ENCODE measurements at places on chromosomes 4 and X. TPM values are rescaled to one million over a fixed set of nuclear protein-coding genes. Genes with fewer than 3 reads are reported as not detected.
A peak's percentile ranks its signal among the peaks of the same experiment; 100 is the strongest.

DNA sequence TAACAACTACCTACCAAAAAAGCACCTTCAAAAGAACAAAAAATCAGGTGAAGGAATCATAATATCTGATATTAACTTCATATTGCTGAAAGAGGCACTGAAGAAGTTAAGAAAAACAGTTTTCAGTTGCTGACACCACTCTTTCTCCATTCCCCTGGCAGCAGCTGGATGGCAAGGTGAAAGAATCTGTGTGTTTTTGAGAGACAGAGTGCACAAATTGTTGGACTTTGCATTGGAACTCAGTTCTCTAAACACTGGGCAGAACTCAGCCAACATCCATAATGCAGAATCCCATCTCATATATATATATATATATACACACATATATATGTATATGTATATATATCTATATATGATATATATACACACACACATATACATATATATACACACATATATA lies 408.3 kb upstream of the MAGEC2 start:
- no peaks in the 10 kb centered on the region for H3K4me1 ChIP-seq
- H3K27ac ChIP-seq: no peak overlapping the region
- H3K4me3 ChIP-seq: no peak overlapping the region
- no peaks in the 10 kb centered on the region for H3K36me3 ChIP-seq
- no peak for DNase-seq

CTAG2 gene
- not detected for total RNA-seq

DNA sequence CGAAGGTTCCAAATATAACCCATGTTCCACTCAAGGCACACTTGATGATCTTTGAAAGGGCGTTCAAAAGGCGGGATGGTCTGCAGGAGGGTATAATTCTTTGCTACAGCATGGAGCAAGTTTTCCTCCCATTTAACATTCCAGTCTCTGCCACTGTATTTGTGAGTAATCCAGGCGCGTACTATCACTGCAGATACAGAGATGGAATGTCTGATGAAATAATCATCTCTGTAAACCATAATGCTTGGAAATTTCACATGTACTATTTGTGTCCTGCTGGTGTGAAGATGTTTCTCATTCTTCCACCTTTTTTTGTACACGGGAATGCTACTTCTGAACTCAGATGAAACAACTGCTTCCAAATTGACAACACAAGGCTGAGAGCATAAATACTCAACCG lies 15.5 kb downstream of the SEL1L3 start:
- H3K36me3 ChIP-seq: peaks cover 85% of the 10 kb centered on the region
- no peak overlapping the region for H3K27ac ChIP-seq
- no peak for DNase-seq
- H3K4me1 ChIP-seq: peaks cover 83% of the 10 kb centered on the region
- no peak overlapping the region for H3K4me3 ChIP-seq

- H3K27ac ChIP-seq: no peak overlapping the region
- H3K4me1 ChIP-seq: no peaks in the 10 kb centered on the region
- H3K36me3 ChIP-seq: no peaks in the 10 kb centered on the region
- DNase-seq: no peak
- no peak overlapping the region for H3K4me3 ChIP-seq
These were observed 100.0 kb upstream of the EOLA2 start for GRCh38 chrX:150038315-150038714.

DNA sequence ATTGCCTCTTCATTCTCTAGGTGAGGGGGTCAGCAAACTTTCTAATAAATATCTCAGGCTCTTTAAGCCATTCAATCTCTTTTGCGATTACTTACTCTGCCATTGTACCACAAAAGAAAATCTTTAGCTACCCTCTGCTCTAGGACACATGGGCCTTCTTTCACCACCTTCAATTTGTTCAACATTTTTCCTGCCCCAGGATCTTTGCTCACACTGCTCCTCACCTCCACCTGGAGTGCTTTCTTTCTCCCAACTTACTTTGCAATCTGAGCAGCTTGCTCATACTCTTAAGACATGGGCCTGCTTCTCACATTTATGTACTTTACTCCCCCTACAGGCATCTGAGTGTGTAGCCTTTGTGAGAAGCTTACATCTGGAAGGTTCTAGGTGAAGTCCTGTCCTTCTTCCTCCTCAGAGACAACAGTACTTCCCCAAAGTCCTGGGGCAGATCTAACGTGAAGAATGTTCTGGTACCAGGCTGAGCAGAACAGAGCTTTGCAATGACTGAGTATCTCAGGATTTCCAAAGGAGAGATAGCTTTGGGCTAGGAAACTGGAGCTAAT lies 55.0 kb upstream of the PRDM5 start:
- DNase-seq: no peak
- H3K4me1 ChIP-seq: no peaks in the 10 kb centered on the region
- no peak overlapping the region for H3K27ac ChIP-seq
- H3K4me3 ChIP-seq: no peak overlapping the region

DNA sequence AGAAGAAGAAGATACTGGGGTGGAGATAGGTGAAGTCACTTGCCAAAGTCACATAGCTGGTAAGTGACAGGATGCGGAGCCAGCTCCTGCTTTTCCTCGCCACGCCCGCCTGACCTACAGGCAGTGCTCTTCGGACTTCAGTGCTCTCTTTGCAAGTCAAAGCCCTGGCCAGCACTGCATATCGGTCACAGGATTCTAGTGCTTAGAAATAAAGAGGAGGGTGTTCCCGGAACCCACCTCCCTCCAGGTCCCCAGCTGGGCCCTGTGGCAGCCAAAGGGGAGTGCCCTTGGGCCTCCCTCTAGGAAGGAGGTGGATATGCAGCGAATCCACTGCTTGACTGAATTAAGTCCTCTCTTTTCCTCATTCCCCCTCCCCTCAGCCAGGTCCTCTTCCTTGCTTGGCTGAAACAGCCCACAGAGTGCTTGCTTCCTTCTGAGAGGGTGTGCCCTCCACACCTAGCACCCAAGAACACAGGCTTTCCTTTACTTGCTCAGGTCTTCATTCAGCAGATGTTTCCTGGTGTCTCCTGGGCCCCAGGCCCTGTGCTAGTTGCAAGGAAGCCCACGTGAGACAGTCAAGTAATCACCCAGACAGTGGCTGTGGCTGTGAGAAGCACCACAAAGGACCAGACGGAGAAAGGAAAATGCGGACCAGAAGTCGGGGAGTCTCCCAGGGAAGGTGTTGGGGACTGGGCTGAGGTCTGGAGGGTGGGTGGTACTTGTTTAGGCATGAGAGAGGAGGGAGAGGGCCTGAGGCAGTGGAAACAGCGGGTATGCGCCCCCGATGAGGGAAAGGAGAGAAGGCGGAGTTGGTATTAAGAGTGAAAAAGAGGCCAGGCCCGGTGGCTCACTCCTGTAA lies 14.0 kb upstream of the HMGB3 start:
- no peak overlapping the region for H3K27ac ChIP-seq
- no peak overlapping the region for H3K4me3 ChIP-seq
- H3K27me3 ChIP-seq: no peaks in the 10 kb centered on the region
- no peak for DNase-seq

MCF2 gene
- 0.40 TPM for total RNA-seq

GRCh38 chrX:136147976-136148375 lies 643 bp downstream of the FHL1 start:
- peaks cover 40% of the 10 kb centered on the region for H3K4me1 ChIP-seq
- H3K36me3 ChIP-seq: no peaks in the 10 kb centered on the region
- H3K4me3 ChIP-seq: peak overlapping the region; percentile 61
- H3K27ac ChIP-seq: no peak overlapping the region

- H3K27ac ChIP-seq: no peak overlapping the region
- no peaks in the 10 kb centered on the region for H3K27me3 ChIP-seq
- H3K36me3 ChIP-seq: no peaks in the 10 kb centered on the region
- DNase-seq: no peak
These were observed 82.9 kb downstream of the CLCN4 start for GRCh38 chrX:10239611-10240064.

DNA sequence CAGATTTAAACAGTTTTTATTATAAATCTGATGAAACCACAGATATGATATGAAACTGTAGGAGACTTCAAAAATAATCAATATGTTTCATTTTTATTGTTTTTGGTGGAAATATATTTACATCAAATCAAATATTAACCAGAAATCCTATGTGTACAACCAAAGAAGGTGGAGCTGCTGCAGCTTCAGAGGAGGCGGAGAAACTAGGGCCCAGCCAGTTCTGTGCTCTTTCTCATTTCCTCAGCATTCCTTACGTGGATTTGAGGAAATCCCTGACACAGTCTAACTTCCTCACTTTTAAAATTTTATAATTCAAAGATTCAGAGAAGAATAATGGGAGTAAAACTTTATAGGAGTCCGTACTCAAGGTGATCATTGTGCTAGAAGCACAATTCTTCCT lies 610.7 kb upstream of the CPXCR1 start:
- no peak for DNase-seq
- H3K4me1 ChIP-seq: no peaks in the 10 kb centered on the region
- no peak overlapping the region for H3K27ac ChIP-seq
- no peaks in the 10 kb centered on the region for H3K27me3 ChIP-seq
- no peaks in the 10 kb centered on the region for H3K36me3 ChIP-seq

GRCh38 chrX:41339148-41339547 lies 5.2 kb downstream of the DDX3X start:
- H3K36me3 ChIP-seq: peaks cover 84% of the 10 kb centered on the region
- H3K27me3 ChIP-seq: no peaks in the 10 kb centered on the region
- peaks cover 45% of the 10 kb centered on the region for H3K4me1 ChIP-seq
- peak overlapping the region; percentile 36 for H3K4me3 ChIP-seq

PLP1 gene
- not detected for total RNA-seq

- peak overlapping the region; percentile 97 for H3K4me3 ChIP-seq
- peak overlapping the region; percentile 99 for H3K27ac ChIP-seq
- no peaks in the 10 kb centered on the region for H3K27me3 ChIP-seq
- peaks cover 51% of the 10 kb centered on the region for H3K4me1 ChIP-seq
- H3K36me3 ChIP-seq: peaks cover 43% of the 10 kb centered on the region
- no peak for DNase-seq
These were observed 559 bp upstream of the RHOH start for GRCh38 chr4:40196272-40196671.

Measured in activated CD4-positive, alpha-beta memory T cell treated with anti-CD3 and anti-CD28 coated beads, Interleukin-2, amount 10 ng/mL, durations not matched to agents 7 days and 5 days (primary cell).